Activated CD4-positive, alpha-beta T cell treated with anti-CD3 and anti-CD28 coated beads for 36 hours (primary cell): ENCODE measurements at places on chromosomes 4 and X.

DNA sequence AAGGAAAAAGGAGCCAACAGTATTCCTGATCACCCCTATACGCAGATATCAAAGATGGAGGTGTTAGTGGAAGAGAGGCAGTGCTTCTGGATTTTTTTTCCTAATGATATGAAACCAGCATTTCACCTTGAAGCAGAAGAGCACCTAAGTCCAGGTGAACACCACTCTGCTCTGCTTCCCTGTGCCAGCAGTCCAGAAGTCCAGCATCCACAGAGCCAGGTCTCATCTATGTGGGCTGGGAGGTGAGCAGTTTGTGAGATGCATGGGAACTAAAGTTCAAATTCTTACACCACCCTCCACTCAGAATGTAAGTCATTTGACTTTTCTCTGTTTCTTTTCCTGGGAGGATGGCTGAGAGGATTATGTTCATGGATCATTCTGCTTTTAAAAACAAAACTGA is 202.6 kb downstream of the RELL1 start:
- no peak for DNase-seq

DNA sequence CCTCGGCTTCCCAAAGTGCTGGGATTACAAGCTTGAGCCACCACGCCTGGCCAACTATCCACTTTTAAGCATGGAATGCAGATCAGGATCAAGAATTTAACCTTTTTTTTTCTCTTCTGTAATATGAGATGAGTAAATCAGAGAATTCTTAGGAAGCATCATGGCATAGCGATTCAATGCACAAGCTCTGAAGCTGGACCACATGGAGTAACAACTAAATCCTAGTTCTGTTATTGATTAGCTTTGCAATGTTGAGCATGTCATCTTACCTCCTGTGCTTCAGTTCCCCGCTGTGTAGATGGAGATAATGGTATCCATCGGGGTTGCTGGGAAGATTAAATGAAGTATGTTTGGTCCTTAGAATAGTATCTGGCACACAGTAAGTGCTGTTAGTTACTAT is 1.9 kb upstream of the SNX25 start:
- no peak for DNase-seq

DNA sequence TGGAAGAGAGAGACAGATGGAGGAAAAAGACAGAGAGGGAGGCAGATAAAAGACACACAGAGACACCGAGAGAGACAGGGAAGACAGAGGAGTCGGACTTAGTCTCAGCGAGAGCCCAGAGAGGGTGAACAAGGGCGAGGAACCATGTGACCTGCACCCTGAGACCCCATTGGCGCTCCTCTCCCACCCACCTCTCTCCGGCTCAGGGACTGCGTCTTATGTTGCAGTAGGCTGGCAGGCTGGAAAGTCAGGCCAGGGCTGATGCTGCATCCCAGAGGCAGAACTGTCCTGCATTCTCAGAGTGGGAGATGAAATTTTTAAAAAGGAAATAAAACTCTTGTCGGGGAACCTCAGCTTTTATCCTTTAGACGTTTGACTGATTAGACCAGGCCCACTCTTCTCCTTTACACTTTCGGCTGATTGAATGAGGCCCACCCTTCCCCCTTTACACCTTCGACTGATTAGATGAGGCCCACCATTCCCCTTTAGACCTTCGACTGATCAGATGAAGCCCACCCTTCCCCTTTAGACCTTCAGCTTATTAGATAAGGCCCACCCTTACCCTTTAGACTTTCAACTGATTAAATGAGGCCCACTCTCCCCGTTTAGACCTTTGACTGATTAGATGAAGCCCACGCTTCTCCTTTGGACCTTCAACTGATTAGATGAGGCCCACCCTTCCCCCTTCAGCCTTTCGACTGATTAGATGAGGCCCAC is 29.5 kb upstream of the IL3RA start:
- DNase-seq = no peak

DNA sequence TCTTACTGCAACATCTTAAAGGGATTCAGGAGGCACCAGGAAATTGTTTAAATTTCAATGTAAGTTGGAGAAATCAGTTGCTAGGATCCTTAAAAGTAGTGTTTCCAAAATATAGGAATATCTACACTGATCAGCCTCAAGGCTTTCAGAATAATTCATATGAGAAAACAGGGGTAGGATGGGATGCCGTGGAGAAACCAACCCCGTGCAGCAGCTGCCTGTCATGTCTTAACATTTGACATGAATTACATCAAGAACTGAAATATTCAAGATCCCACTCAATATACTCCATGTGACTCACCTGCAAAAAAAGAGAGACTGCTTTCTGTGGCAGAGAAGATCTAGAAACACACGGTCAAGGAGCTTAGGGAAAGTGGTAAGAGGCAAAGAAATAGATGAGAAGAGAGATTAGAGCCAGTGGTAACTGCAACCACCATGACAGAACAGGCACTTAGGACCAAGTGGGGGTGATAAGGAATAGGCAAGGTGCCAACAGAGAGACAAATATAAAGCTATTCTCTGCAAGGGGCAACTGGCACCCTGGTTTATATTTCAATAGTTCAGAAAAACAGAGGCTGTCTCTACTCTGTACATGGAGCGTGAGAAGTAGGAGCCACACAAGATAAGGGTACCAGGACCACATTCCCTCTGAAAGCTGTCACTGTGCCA is 64.0 kb downstream of the SLC39A8 start:
- DNase-seq = no peak

GRCh38 chr4:9913846-9914245 is 107.5 kb downstream of the SLC2A9 start:
- DNase-seq = no peak

DNA sequence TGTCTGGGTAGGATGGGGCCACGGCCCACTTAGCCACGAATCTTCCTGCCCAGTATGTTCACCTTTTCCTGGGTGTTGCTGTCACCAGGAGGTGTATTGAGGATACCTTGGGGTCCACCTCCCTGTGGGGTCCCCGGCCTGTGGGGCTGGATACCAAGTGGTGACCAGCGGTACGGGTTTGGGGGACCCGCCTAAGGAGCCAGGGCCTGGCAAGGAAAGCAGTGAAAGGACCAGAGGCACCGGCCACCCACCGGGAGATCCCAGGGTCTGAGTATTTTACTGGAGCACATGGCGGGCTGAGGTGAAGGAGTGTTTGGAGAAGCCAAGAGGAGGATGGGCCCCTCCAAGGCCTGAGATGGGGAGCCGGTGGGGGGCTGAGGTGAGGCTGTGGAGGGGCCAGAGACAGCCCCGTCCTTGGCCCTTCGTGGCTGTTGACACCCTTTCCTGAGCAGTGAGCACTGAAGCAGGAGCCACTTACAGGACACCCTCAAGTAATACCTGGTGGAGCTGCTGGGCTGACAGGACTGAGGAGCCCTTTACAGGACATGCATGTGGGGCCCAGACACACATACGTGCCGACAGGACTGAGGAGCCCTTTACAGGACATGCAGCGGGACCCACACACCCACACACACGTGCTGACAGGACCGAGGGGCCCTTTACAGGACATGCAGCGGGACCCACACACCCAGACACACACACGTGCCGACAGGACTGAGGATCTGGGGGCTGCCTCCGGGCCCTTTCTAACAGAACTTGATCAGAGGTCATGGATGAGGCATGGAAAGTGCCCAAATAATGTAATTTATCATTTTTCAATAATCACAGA is 38.4 kb downstream of the TMEM271 start:
- DNase-seq = no peak

GRCh38 chrX:103774070-103774642 is 2.5 kb upstream of the PLP1 start:
- no peak for DNase-seq

DNA sequence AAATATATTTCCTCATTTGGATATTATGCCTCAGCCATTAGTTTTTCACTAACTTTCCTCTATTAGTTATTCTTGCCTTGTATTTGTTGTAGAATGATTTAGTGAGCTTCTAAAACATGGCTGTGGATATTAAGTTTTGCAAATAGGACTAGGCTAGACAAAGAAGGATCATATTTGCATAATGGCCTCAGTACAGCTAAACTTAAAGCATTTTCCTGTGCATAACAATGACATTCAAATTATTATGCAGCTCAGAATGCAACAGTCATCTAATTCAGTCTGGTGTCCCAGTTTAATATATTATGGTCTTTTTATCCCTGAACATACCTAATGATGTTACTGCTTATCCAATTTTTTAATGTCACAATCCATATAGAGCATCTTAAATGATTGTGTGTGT is 155.3 kb upstream of the DDIT4L start:
- no peak for DNase-seq

DNA sequence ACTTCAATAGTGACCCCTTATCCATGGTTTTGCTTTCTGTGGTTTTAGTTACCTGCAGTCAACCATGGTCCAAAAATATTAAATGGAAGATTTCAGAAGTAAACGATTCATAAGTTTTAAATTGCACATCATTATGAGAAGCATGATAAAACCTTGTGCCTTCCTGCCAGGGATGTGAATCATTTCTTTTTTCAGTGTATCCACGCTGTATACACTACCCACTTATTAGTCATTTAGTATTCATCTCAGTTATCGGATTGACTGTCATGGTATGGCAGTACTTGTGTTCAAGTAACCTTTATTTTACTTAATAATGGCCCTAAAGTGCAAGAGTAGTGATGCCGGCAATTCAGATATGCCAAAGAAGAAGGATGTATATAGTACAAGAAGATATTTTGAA is 37.7 kb upstream of the TASL start:
- DNase-seq = no peak

DNA sequence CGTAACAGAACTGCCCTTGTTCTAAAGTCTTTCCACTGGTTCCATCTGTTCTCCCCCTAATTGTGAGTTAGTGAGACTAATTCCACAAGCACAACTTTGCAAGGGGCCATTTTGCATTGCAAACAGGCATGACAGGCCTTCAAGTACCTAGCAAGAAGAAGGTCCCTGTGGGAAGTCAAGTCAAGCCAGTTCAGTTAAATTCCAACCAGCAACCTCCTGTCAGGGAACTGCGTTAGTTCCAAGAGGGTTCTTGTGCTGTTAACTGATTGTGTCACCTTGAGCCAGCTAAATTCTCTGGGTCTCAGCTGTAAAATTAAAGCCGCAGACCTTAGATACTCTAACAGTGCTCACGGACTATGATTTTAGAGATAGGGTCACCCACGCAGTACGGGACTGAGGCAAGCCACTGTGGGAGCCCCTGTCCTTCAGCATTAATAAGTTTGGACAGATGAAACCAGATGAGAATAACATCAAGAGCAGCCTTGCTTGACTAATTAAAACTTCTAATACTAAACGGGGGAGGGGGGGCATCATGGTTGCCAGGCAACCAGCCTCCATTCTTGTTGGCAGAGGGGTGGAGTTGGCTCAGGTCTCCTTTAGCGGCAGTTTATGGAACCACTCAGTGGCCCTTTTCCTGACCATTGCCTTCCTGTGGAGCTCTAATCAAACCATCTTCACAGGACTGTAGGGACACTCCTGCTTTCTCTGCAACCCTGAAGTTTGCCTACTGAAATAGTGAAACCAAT is 24.1 kb upstream of the TMEM150C start:
- no peak for DNase-seq

DNA sequence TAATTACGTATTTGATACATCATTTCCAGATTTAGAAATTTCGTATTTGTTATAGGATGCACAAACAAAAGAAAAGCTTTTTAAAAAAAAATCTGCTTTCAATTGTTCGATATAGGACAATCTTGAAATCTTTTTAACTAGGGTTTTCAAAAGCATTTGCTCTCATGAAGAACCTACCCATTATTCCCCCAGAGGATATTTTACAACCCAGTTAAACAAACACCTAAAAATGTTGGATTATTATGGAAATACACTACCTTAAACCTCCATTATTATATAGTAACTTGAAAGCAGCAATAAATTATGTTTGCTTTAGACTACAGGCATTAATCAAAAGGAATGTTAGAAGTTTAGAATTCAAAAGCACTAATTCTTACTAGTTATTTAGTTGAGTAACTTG is 110.5 kb downstream of the PTPN13 start:
- DNase-seq = no peak

DNA sequence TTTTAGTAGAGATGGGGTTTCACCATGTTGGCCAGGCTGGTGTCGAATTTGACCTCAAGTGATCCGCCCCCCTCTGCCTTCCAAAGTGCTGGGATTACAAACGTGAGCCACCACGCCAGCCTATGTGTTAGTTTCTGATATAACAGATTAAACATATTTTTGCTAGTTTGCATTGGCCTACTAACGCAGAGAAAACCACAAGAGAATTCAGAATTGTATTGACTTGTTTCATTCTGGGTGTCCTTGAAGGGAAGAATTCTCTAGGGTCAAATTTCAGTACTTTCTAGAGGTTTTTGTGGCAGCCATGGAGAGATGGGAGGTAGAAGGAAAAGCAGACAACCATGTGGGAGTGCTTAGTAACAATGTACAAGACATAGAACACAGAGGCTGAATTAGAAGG is 46.1 kb upstream of the BMPR1B start:
- DNase-seq = no peak

DNA sequence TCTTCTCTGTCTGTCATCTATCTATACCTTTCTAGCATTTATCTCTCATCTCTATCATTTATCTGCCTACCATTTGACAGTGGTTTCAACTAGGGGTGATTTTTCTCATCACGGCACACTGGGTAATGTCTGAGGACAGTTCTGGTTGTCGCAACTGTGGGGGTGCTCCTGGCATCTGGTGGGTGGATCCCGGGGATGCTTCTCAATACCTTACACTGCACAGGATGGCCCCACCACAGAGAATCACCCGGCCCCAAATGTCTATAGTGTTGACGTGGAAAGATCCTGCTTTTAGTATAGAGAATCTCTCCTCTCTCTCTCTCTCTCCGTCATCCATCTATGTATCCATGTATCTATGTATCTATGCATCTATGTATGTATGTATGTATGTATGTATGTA is 7.2 kb downstream of the P2RY8 start:
- DNase-seq = peak; percentile 49

- DNase-seq = no peak
Observed at GRCh38 chrX:41723826-41724225, at the start of gene GPR82. Gene GPR82 (plus strand): TSS chrX:41724181. CDS start chrX:41727027, 2,846 bp downstream.

DNA sequence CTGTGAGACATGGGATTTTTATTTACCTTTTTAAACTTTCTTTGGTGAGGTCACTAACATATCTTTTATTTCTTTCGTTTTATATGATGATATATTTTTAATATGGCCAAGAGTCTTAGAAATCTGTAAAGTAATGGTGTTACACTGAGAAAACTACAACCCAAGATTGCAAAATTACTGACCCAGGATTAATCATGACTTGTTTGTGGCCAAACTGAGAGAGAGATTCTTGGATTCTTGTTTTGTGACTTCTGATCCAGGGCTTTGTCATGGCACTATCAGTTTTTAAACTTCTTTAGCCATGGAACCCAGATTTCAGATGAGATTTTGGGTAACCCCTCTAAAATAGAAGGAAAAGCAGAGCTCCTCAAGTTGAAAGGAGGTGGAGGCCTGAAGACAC is 42.0 kb downstream of the SGMS2 start:
- no peak for DNase-seq

- DNase-seq = no peak
Observed at GRCh38 chr4:89506866-89507491, 199.4 kb upstream of the GPRIN3 start.

- no peak for DNase-seq
Observed at GRCh38 chr4:25163196-25163595, 2.9 kb upstream of the SEPSECS start.
